Activated naive CD4-positive, alpha-beta T cell treated with anti-CD3 and anti-CD28 coated beads, Interleukin-2, amount 10 ng/mL, durations not matched to agents 7 days and 5 days (primary cell): ENCODE measurements at places on chromosomes 11 and 22.

- no peaks in the 10 kb centered on the region for H3K36me3 ChIP-seq
- no peaks in the 10 kb centered on the region for H3K4me1 ChIP-seq
- H3K27me3 ChIP-seq, result peaks cover 54% of the 10 kb centered on the region
These were observed 39.7 kb downstream of the DKK3 start for GRCh38 chr11:11968511-11969280.

DNA sequence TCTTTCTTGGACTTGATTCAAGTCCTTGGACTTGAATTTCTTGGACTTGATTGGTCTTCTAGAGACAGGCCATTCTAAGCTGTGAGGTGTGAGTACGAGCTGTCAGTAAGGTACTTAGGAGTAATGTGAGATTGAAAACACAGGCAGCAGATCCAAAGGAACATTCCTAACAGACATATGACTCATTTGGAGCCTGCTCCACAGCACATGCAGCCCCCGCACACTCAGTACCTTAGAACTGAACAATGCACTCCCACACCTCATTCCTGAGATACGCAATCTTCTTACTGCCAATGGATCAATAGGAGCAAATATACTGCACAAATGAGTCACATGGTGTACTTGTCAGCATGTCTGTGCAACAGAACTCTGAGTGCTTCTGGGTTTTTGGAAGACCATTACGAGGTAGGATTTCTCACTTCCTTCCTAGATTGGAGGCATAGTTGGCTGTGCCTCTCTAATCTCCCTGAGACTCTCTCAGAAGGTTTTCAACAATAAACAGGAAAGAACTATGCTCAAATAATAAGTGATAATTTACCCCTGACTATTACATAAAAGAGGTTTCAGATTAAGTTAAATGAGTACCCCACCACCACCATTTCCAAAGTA, 243.1 kb downstream of the KCNA4 start:
- no peaks in the 10 kb centered on the region for H3K36me3 ChIP-seq
- H3K27me3 ChIP-seq, result no peaks in the 10 kb centered on the region
- DNase-seq, result no peak
- H3K27ac ChIP-seq, result no peak overlapping the region

GRCh38 chr22:39240831-39241793, 3.7 kb downstream of the PDGFB start:
- H3K4me1 ChIP-seq, result peaks cover 61% of the 10 kb centered on the region
- H3K27me3 ChIP-seq, result peaks cover 97% of the 10 kb centered on the region
- H3K27ac ChIP-seq, result peak overlapping the region; percentile 82
- DNase-seq, result peak; percentile 60
- H3K36me3 ChIP-seq, result peaks cover 1% of the 10 kb centered on the region
- peak overlapping the region; percentile 57 for H3K4me3 ChIP-seq

DNA sequence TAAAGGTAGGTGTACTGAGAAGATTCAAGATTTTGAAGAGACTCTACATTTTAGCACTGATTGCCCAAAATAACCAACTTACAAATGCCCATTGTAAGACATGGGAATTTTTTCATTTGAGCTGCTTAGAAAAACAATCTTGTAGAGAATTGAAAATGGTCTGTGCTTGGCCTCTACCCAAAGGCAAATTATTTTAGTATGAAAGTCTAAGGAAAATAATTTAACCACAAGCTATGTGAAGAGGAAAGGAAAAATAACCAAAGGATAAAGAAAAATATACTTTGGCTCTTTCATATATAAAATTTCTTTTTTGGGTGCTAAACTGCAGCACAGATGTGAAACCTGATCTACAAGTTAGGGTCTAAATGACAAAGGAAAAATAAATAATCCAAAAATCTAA, 54.9 kb downstream of the ME3 start:
- no peak overlapping the region for H3K4me3 ChIP-seq
- no peaks in the 10 kb centered on the region for H3K36me3 ChIP-seq
- peaks cover 3% of the 10 kb centered on the region for H3K27me3 ChIP-seq
- H3K4me1 ChIP-seq, result no peaks in the 10 kb centered on the region

GRCh38 chr11:77547047-77547836, 42.5 kb upstream of the AQP11 start:
- peaks cover 4% of the 10 kb centered on the region for H3K27me3 ChIP-seq
- no peak overlapping the region for H3K27ac ChIP-seq
- DNase-seq, result no peak
- H3K4me1 ChIP-seq, result no peaks in the 10 kb centered on the region

DNA sequence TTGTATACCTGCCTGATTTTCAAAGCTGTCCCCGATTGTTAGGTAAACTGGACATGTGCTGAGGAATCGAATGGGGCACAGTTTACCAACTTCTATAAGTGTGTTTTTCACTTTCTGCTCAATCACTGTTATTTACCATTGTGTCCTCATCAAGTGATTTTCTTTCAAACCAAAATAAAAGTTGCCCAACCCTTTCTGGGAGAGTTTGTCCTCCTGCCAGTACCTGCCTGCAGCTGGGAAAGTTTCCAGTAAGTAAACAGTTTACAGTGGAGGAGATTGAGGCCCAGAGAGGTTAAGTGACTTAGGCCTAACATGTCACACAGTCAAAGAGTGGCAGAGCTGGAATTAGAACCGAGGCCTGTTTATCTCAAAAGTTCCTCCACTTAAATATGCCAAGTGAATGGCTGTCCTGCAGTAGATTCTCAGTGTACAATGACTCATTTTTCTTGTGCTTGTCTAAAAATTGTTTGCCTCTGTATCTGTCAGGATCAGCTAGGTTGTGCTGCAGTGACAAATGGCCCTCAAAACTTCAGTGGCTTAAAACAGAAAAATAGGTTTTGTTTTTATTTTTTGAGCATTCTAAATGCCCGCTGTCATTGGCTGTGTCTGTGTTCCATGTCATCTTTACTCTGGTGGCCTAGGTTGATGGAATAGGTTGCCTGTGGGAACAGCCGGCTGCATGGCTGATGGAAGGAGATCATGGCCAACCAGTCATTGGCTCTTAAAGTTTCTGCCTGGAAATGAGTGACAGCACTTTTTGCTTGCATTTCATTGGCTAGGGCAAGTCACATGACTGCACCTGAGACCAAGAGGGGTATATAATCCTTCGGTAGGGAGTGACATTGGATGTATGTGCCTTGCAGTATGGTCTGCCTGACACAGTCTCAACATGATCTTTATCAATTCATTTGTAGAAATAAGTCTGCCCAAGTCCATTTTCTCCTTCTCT, 61.8 kb upstream of the CRYBB3 start:
- H3K4me3 ChIP-seq, result no peak overlapping the region
- no peaks in the 10 kb centered on the region for H3K4me1 ChIP-seq
- peaks cover 5% of the 10 kb centered on the region for H3K36me3 ChIP-seq
- no peak for DNase-seq

DNA sequence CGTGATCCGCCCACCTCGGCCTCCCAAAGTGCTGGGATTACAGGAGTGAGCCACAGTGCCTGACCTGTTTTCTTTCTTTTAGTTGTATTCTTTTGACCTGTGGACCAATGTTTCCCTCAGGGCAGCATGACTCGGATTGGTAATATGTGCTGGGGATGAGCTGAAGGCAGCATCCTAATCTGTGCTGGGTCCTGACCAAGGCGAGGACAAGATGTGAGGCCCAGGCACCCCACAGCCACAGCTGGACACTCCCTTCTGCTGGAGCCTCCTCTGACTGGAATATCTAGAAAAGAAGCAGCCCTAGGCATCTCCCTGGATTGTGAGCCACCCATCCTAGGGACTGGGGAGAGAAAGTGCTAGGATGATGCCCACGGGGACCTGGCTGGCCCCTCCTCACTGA, 105.4 kb downstream of the PDE2A start:
- peaks cover 19% of the 10 kb centered on the region for H3K4me1 ChIP-seq
- H3K4me3 ChIP-seq, result no peak overlapping the region
- peaks cover 24% of the 10 kb centered on the region for H3K27me3 ChIP-seq
- H3K27ac ChIP-seq, result no peak overlapping the region
- no peaks in the 10 kb centered on the region for H3K36me3 ChIP-seq
- DNase-seq, result no peak

GRCh38 chr11:125483592-125483991, 12.5 kb downstream of the FEZ1 start:
- H3K4me1 ChIP-seq, result no peaks in the 10 kb centered on the region
- no peak overlapping the region for H3K27ac ChIP-seq
- no peaks in the 10 kb centered on the region for H3K36me3 ChIP-seq
- no peak for DNase-seq
- H3K27me3 ChIP-seq, result peaks cover 13% of the 10 kb centered on the region

DNA sequence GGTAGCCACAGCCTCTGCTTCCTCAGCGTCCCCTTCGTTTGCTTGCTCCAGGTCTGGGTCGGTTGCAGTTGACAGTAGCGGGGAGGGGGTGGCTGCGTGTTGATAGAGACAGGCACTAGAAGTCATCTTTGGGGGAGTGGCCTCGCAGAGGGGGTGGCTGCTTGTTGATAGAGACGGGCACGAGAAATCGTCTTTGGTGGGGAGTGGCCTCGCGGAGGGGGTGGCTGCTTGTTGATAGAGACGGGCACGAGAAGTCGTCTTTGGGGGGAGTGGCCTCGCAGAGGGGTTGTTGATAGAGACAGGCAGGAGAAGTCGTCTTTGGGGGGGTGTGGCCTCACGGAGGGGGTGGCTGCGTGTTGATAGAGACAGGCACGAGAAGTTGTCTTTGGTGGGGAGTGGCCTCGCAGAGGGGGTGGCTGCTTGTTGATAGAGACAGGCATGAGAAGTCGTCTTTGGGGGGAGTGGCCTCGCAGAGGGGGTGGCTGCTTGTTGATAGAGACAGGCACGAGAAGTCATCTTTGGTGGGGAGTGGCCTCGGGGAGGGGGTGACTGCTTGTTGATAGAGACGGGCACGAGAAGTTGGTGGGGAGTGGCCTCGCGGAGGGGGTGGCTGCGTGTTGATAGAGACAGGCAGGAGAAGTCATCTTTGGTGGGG, 328.3 kb downstream of the TBC1D22A start:
- peaks cover 12% of the 10 kb centered on the region for H3K36me3 ChIP-seq
- no peak overlapping the region for H3K27ac ChIP-seq

DNA sequence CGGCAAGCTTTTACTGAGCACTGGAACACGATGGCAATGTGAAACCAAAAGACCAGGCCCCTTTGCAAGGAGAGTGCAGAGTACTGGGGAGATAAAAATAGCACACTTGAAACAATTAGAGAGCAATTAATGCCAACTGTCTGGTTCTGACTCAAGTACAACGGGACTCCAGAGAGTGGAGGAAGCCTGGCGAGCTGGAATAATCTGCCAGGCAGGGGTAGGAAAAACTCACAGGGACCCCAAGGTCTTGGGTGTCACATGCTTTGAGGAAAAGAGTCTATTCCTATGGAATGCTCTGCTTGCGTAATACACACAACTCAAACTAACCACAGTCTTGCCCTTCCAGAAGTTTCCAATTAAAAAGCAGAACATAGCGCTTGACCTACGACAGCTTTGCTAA, 113.0 kb upstream of the CLMP start:
- H3K27me3 ChIP-seq, result peaks cover 2% of the 10 kb centered on the region
- no peaks in the 10 kb centered on the region for H3K36me3 ChIP-seq
- no peak for DNase-seq

DNA sequence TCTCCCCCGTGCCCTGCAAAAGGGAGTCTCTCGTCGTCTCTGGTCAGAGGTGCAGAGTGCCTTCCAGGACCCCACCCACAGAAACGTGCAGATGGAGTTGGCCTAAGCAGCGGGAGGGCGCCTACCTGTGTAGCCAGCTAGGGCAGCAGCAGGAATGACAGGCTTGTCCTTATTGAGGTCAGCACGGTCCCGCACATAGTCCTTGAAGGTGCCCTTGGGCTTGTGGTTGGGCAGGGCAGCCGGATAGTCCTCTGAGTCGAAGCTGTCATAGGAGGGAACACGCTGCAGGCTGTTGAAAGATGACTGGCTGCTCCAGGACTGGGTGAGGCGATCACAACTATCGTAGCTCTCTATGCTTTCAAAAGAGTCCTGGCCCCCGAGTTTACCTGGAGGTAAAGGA, 107.3 kb downstream of the ETS1 start:
- H3K27me3 ChIP-seq, result no peaks in the 10 kb centered on the region

DNA sequence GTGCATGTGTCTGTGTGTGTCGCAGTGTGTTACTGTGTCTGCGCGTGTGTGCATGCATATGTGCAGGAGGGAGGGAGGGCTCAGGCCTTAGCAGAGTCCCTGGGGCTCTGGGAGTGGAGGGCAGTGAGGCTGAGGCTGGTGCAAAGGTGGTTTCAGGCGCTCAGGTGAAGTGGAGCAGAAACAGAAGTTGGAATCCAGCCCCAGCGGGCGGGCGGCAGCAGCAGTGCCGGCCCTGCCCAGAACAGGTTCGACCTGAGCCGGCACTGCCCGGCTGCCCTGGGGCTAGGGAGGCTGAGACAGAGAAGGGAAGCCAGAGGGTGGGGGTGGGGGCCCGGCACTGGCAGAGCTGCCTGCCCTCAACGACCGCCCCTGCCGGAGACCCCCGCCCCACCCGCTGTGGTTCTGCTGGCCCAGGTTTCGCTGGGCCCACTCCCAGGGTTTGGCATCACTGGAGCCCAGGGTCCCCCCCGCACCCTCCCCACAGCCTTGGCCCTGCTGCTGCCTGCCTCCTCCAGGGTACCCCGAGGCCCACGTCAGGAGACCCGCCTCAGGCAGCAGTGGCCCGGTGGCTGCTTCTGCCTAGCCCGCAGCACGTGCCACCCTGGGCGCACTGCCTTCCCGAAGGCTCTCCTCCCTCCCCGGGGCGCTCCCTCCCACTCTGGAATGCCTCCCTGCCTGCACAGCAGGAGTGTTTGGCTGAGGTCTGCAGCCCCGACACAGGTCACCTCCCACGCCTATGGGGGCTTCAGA, 13.3 kb downstream of the ASCL2 start:
- no peak for DNase-seq
- H3K27ac ChIP-seq, result no peak overlapping the region
- H3K4me1 ChIP-seq, result no peaks in the 10 kb centered on the region
- no peaks in the 10 kb centered on the region for H3K36me3 ChIP-seq

DNA sequence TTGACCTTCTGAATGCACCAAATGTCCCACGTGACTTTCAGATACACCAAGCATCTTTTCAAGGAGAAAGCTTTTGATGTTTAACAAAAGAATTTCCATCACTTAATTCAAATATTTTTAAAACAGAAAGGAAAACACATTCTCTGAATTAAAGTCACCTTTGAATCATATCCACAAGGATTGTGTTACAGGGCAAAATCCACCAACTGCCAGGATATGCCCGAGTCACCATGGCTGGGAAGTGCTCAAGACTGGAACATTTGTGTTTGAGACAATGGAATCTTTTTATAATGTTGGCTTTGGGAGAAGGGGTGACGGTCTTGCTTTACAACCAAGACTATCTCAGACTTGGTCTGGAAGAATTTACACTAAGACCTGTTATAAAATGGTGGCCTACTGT, 40.8 kb downstream of the BID start:
- no peak overlapping the region for H3K27ac ChIP-seq
- no peaks in the 10 kb centered on the region for H3K27me3 ChIP-seq
- H3K4me1 ChIP-seq, result peaks cover 16% of the 10 kb centered on the region
- H3K4me3 ChIP-seq, result no peak overlapping the region
- H3K36me3 ChIP-seq, result peaks cover 27% of the 10 kb centered on the region

- no peaks in the 10 kb centered on the region for H3K36me3 ChIP-seq
- no peak for DNase-seq
- H3K4me3 ChIP-seq, result no peak overlapping the region
- no peaks in the 10 kb centered on the region for H3K4me1 ChIP-seq
These were observed 178.8 kb downstream of the IGLL1 start for GRCh38 chr22:23401111-23401909.

- no peak for DNase-seq
- H3K27ac ChIP-seq, result no peak overlapping the region
- H3K27me3 ChIP-seq, result peaks cover 5% of the 10 kb centered on the region
- no peaks in the 10 kb centered on the region for H3K36me3 ChIP-seq
- no peaks in the 10 kb centered on the region for H3K4me1 ChIP-seq
- no peak overlapping the region for H3K4me3 ChIP-seq
These were observed 112.4 kb downstream of the LDLRAD3 start for GRCh38 chr11:36056160-36056751.
